ENCODE measurements at places on chromosomes 4 and X.

DNA sequence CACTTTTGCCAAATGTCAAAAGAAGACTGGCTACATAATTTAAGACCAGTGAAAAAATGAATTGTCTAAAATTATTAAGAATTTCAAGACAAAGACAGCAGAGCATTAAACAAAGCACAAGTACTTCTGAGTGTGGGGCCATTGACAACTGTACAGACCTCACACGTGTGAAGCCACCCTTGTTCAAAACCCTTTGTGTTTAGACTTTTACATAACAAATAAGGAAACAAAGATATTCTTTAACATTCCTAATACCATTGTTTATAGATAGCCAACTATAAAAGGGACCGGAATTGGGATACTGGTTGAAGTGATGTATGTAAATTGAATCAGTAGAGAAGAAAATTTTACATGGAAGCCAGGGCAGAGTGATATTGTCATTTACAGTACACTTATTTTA, 624.2 kb downstream of the PCDH18 start:
- DNase-seq: no peak

DNA sequence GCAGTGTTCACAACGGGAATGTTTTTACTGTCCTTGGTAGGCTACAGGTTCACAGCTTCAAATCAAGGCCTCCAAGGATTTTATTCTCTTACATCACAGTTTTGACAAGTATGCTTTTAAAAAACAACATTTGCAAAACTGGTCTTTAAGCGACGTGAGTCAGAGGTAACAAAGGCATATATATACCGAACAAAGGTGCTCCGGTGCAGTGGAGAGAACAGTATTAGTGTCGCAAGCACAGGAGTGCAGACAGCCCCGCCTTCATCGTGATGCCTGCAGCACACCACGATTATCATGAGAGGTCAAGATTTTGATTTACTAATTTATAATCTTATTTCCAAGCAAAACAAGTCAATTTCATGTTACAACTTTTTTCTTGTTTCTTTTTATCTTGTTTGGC, 90.8 kb downstream of the GATB start:
- DNase-seq: no peak

GRCh38 chr4:3412257-3413020, 29.3 kb upstream of the HGFAC start:
- DNase-seq: no peak

GRCh38 chr4:185966997-185967775, 101.8 kb upstream of the TLR3 start:
- DNase-seq: no peak

DNA sequence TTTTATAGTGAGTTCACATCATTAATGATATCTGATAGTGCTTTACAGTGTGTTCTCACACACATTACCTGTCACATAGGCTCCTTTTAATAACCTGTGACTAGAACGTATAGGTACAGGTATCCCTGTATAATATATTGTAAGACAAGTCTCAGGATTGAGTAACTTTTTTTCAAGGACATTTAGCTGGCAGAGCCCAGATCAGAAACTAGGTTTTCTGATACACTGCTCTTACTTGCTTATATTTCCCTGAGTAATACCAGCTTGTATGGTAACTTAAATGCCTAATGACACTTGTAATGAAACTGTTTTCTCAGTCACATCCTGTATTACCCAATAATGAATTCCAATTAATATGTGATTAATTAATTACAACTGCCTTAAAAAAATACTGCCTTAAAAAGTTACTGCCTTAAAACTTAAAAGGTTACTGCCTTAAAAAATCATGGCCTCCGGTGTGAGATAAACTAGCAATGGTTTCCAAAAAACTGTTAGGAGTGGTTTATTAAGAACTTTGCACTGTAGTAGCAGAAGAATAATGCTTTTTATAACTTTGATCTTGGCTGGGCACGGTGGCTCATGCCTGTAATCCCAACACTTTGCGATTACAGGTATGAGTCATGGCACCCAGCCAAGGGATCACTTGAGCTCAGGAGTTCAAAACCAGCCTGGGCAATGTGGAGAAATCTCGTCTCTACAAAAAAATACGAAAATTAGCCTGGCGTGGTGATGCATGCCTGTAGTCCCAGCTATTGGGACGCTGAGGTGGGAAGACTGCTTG, 11.9 kb downstream of the COPS4 start:
- no peak for DNase-seq

GRCh38 chr4:83643036-83643435, 107.1 kb downstream of the GPAT3 start:
- DNase-seq: no peak

DNA sequence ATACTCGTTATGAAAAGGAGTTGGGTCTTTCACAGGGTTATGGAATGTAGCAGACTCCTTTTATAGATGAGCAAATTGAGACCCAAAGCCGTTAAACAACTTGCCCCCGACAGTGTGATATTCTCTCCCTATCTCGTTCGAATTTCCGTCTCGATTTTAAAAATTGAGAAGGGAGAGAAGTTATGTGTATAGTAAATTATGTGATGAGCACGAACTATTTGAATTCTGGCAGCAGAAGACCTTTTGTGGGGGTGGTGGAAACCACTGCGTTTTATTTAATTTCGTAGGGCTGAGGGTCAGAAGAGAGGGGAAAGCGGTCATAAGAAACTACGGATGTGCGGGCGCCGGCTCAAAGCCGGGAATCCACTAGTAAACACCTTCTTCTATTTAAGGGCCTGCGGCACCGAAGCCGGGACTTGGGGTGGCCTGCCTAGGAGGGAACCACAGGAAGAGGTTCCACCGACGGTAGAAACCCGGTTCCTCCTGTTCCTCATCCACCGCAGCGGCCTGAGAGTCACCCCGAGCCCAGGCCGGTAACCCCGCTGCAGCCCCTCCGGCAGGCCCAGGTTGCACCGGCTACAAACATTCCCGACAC, 1.5 kb upstream of the DDX3X start:
- no peak for DNase-seq

DNA sequence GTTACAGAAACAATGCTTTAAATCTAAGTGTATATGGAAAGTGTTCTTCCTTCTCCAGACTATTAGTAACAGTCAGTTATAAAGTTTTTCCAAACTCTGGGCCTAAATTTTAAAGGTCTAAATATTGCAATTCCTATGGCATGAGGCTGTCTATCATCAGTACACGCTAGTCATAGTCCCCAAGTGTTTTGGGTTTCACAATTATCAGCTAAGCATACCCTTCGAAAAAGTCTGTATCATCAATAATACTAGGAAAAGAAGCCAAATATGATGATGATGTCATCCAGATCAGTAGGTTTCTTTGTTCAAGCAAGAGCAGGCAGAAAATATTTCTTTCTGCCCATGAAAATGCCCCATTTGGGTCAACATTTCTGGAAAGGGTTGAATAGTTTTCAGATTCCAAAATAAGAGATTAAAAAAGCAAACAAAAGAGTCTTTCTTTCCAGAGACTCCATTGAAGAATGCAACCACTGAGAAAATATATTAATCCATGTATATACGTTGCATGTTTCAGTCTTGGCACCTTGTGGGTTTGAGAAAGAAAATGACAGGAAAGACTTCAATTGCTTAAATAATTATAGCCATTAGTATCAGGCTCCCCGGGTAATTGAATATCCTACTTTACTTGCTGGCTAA, 173.8 kb downstream of the CAMK2D start:
- no peak for DNase-seq

GRCh38 chr4:79175716-79176115, 150.1 kb downstream of the NAA11 start:
- no peak for DNase-seq

DNA sequence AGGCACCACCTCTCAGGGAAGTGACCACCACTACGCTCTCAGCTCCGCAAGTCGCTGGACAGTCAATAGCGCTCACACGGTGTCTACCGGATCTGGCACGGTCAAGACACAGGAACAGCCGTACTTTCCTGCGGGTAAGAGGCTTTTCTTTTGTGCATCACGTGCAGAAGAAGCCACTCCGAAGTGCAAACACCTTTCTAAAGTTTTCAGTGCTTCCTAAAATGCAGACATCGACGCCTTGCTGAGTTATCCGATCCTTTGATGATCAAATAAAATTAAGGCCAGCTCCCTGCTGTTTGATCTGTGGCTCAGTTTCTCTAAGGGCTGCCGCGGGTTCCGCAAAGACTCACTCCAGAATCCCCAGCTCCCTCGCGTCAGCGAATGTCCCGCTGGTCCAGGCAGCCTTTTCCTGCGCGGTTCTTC, 71.8 kb downstream of the FBXO8 start:
- DNase-seq: no peak

DNA sequence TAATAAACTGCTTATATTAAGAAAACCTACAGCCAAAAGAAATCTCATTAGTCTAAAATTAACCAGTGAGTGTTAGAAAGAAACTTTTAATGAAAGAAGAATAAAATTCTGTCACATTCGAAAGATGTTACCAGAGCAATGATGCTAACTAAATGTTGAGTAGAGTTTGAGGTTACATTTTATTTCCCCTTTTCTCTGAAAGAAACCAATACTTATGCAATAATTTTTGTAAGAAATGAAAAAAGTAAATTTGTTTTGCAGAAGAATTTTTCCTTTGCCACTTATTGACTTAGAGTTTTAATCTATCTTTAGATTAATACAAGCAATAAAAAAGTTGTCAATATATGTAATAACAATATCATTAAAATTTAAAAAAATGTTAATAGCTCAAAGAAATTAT, 574.0 kb upstream of the GALNTL6 start:
- DNase-seq: no peak

Measured in AG04449 (cell line).